ENCODE measurements at places on chromosomes 4 and X. TPM values are rescaled to one million over a fixed set of nuclear protein-coding genes. Genes with fewer than 3 reads are reported as not detected.

Gene BEX2
- total RNA-seq: 79.0 TPM

Gene IGSF1
- 11.0 TPM for total RNA-seq

Gene NUDT10
- 127 TPM for total RNA-seq

Gene FAM184B
- 0.09 TPM for total RNA-seq

Gene AR
- 119 TPM for total RNA-seq

Gene CTAG1A
- 11.8 TPM for total RNA-seq

Gene CCKAR
- total RNA-seq: not detected

Gene GRIA3
- total RNA-seq: 1.1 TPM

Gene DIPK2B
- 14.9 TPM for total RNA-seq

Gene LDOC1
- 24.3 TPM for total RNA-seq
